RCC 7860 (cell line): ENCODE measurements at places on chromosomes 12 and 14.

- DNase-seq: no peak
Measured at GRCh38 chr14:26448181-26448855, 149.5 kb downstream of the NOVA1 start.

DNA sequence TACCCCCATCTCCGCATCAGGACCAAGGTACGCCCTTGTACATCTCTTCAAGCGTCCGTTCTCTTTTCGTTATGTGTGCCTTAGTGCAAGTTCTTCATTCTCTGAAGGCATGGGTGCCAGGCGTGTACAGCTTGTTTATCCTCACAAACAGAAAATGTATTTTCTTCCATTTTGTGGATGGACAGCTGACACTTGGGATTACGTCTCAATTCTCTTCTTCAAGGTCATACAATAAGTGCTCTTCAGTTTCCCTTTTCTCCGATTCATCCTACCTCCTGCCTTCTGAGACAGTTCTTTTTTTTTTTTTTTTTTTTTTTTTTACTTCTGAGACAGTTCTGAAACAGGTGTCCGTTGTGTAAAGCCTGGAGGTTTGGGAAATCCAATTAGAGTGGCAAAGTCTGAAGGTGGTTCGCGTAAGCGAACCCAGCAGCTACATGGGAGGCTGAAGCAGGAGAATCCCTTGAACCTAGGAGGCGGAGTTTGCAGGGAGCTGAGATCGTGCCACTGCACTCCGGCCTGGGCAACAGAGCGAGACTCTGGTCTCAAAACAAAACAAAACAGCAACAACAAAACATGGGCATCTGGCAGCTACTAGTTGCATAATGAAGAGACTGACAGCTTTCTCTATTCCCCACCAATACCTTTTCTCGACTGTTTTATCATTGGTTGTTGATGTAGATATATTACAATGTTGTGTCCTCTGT is 734 bp downstream of the COX6A1 start:
- no peak for DNase-seq

- DNase-seq: no peak
Measured at GRCh38 chr14:34177466-34177865, 226.6 kb upstream of the EGLN3 start.

GRCh38 chr12:103737881-103738280 is 103.2 kb downstream of the NT5DC3 start:
- no peak for DNase-seq

- no peak for DNase-seq
Measured at GRCh38 chr12:7542046-7542445, 38.5 kb upstream of the CD163 start.

- no peak for DNase-seq
Measured at GRCh38 chr14:75514673-75515628, 7.3 kb upstream of the BATF start.

DNA sequence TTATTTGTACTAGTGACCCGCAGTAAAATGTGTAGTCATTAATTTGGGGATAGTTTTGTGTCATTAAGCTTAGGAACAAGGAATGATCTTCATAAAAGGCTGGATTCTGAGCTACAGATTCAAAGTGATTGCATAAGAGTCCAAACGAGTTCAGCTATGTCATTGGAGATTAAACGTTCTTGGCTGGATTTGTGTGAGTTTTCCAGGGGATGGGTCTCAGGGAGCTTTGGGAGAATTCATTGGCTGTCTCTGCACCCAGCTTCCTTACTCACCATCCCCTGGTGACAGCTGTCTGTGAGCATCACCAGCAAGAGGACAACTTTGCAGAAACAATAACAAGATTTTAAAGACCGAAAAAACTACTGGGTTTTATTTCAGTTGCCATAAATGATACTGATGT is 130.4 kb downstream of the DAAM1 start:
- DNase-seq: no peak

GRCh38 chr12:49413796-49414195 is 46.5 kb downstream of the SPATS2 start:
- DNase-seq: no peak

DNA sequence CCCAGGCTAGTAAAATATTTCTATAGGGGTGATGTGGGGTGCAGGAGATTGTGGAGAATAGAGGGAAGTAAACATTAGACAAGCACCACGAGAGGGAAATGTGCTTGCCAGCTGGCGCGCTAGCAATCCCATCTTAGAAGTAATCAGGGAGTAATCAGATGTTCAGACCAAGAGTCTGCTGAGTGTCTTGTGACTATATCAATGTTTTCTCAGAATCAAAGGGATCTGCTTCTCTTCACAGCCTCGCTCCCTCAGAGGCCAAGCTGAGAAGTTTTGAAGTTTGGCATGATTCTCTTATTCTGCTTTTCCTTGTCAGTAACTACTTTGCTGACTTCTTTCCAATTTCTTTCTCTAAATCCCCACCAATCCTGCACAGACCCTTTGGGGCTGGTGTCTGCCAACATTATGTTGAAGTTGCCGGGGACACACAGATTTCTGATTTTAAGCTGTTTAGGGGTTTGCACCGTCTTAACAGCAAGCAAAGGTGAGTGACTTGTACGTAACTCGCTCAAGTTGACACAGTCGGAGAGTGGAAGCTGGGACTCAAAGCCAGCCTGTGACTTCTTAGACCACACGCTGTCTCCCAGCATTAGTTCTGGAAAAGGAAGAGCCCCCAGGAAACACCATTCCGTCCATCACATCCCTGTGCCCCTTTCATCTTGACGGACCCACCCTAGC is 22.0 kb upstream of the TSPAN9 start:
- DNase-seq: no peak

GRCh38 chr14:92475451-92476187 is 38.0 kb upstream of the RIN3 start:
- no peak for DNase-seq

DNA sequence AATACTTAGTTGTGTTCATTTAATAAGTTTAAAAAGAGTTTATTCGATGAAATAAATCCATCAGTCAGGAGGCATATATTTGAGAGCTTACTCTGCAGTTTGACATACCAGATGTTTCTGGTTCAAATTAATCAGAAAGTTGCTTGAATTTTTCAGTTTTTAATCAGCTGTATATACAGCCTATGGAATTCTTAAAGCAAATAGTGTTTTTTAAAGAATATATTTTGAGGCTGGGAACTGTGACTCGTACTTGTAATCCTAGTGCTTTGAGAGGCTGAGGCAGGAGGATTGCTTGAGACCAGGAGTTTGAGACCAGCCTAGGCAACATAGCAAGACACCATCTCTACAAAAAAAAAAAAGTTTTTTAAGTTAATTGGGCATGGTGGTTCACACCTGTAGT is 112.1 kb downstream of the MON2 start:
- no peak for DNase-seq

DNA sequence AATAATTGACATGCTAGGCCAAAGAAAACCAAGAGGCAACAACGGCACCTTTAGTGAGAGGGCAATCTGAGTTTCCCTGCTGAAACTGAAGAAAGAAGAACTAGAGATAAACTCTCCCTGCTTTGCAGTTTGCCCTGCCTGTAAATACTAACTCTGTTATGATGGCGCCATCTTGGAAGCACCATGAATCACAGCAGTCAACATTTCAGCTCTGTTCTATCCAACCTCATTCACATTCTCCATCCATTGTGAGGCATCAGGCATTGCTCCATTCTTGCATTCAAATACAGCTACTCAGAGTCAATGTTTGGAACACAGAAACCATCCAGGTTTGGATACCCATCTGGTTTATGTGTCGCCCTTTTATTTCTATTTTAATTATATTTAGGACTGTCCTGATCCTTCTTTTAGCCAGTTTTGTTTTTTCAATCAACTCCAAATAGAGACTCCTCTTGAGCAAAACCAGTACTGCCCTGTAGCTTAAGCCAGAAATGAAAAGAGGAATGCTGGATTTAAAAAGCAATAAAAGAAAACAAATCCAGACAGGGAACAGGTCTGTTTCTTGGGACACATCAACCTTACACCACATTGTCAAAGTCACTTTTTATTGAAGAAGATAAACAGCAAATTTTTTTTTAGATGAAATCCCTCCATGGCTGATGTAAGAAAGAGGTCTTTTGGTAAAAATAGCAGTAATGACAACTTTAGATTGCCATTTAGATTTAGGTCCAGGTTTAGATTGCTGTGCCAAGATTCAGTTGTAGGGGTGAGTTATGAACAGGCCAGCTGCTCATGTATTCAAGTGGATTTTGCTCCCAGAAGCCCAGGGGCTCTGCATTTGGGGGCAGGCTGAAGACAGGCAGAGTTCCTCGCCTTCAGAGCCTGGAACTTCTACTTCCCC is 33.3 kb upstream of the PPM1A start:
- DNase-seq: no peak

- DNase-seq: no peak
Measured at GRCh38 chr12:116934908-116935705, 24.4 kb downstream of the FBXW8 start.

- no peak for DNase-seq
Measured at GRCh38 chr12:122030424-122031035, 8.8 kb downstream of the BCL7A start.

DNA sequence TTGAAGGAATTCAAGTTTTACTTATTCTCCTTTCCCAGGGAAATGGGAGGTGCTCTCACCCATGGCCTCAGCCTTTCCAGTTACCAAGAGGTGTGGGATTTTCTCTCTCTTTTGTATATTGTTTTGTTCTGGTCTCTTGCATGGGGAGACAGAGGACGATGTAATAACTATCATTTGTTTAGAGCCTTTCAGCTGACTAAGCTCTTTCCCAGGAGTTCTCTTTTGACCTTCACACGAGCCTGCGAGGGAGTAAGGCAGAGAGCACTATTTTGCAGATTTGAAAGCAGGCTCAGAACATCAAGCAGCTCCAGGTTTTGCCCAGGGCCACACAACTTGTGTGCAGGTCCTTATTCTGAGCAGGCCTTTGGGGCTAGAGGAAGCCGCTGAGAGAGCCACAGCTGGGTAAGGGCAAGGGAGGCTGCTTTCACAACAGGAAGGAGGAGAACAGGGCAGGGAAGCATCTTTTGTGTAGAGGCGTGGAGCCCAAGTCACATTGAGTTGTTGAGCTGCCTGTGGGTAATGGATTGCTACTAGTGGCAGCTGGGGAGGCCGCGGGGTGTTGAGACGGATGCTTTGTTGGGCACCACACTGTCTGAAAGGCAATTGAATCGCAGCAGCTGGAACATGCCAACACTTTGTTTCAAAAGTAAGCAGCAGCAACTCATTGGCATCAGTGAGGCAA is 116.2 kb downstream of the PRMT8 start:
- no peak for DNase-seq

- no peak for DNase-seq
Measured at GRCh38 chr12:100185361-100185894, 15.2 kb upstream of the ACTR6 start.

DNA sequence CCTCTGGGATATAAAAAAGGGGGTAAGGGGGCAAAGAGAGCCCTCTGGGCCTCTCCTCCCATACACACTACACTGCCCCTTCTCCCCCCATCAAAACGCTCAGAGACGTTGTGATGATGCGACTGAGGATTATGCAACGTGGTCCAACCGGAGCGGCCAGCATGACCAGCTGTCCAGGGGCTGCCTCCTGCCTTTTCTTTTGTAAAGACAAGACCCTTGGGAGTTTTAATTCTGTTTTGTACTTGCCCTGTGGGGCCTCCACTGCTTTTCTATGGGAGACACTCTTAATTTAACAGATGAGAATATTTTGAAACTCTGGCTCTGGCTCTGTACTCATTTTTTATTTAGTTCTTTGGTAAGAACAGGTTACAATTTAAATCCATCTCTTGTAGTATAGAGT is 7.2 kb downstream of the MBD6 start:
- no peak for DNase-seq

DNA sequence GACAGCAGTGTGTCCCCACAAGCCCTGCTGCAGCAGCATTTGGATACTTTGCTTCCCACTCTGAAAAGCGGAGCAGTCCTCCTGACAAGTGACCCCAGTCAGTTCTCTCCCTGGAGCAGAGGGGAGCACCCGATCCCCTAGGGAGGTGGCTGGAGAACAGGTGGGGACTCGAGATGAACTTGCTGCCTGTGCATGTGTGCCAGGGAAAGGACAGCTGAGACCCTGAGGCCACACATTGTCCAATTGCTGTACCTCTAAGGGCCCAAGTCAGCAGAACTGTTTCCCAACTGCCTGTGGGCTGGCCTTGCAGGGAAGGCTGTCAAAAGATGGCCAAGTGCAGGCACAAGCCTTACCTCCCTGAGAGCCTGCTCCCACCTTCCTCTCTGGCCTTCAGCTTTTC is 55.1 kb downstream of the IFT43 start:
- no peak for DNase-seq

- no peak for DNase-seq
Measured at GRCh38 chr12:78674311-78675090, 190.1 kb upstream of the SYT1 start.

GRCh38 chr12:12689647-12690300 is 6.2 kb downstream of the GPR19 start:
- DNase-seq: no peak

GRCh38 chr12:57732726-57733593 is 5.6 kb downstream of the AGAP2 start:
- DNase-seq: no peak

- DNase-seq: no peak
Measured at GRCh38 chr14:70816525-70816924, 7.2 kb upstream of the MAP3K9 start.

- no peak for DNase-seq
Measured at GRCh38 chr14:36847366-36847765, 185.7 kb downstream of the PAX9 start.

- no peak for DNase-seq
Measured at GRCh38 chr12:98260276-98260675, 255.1 kb upstream of the TMPO start.

GRCh38 chr12:108792361-108793292 is 61.3 kb upstream of the CORO1C start:
- no peak for DNase-seq

GRCh38 chr12:116372815-116373214 is 95.3 kb upstream of the MED13L start:
- DNase-seq: no peak

GRCh38 chr14:69625299-69626131 is 14.1 kb downstream of the SUSD6 start:
- DNase-seq: no peak

GRCh38 chr12:113436993-113437728 is 15.0 kb downstream of the SDSL start:
- no peak for DNase-seq

DNA sequence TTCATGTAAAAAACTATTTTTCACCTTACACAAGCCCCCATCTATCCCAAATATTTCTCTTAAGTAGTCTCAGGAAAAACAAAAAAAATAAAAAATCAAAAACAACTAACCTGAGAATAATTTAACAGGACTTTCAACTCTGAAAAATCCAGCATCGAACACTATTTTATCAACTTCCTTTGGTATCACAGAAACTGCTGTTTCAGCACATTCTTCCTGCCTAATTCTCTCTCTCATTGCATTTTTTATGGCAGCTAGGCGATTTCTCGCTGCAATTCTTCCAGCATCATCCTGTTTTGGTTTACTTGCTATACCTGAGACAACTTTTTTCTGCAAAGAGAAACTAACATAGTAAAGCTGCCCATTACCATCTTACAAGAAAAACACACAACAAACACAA is 29.4 kb downstream of the LGALS3 start:
- DNase-seq: no peak

- no peak for DNase-seq
Measured at GRCh38 chr12:94255006-94255405, 106.6 kb downstream of the PLXNC1 start.

- DNase-seq: no peak
Measured at GRCh38 chr12:68342966-68343365, 10.8 kb upstream of the MDM1 start.
